Glutamatergic neuron (in vitro differentiated cells): ENCODE measurements at places on chromosomes 16 and 17. TPM values are rescaled to one million over a fixed set of nuclear protein-coding genes. Genes with fewer than 3 reads are reported as not detected.

Gene EME1
- total RNA-seq = 4.7 TPM

DNA sequence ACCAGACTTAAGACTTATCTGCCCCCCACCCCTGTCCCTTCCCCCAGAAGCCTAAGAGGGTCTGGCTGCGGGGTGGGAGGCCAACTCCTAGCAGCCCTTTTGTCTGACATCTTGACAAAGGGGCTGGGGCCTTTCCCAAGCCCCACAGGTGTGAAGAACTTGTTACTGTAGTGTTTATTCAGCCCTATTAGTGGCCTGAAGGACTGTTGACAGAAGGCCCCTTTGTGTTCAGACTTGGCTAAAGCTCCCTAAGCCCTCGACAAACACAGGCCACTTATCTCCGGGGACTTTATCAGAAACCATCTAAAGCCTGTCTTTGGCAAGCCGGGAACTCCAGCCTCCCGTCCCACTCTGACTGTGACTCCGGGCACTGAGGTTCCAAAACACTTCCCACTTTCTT lies 129.8 kb downstream of the NTN1 start:
- DNase-seq = no peak

DNA sequence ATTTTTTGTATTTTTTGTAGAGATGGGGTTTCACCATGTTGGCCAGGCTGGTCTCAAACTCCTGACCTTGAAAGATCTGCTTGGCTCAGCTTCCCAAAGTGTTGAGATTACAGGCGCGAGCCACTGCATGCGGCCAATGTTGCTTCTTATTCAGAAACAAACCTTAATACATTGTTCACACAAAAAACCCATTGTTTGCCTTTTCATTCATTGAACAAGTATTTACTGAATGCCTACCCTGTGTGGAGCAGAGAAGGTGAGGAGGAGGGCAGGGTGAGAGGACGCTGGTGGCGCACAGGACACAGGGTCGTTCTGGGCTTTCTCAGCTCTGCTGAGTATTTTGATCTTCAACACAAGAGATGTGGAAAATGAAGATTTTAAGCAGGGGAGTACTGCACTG lies 8.0 kb upstream of the KRT23 start:
- no peak for DNase-seq

- no peak for DNase-seq
Observed at GRCh38 chr17:51238255-51238887, 21.5 kb downstream of the MBTD1 start.

GRCh38 chr17:81132770-81133723 lies 32.3 kb upstream of the PVALEF start:
- no peak for DNase-seq

- DNase-seq = no peak
Observed at GRCh38 chr17:61756561-61756960, 106.8 kb downstream of the BRIP1 start.

DNA sequence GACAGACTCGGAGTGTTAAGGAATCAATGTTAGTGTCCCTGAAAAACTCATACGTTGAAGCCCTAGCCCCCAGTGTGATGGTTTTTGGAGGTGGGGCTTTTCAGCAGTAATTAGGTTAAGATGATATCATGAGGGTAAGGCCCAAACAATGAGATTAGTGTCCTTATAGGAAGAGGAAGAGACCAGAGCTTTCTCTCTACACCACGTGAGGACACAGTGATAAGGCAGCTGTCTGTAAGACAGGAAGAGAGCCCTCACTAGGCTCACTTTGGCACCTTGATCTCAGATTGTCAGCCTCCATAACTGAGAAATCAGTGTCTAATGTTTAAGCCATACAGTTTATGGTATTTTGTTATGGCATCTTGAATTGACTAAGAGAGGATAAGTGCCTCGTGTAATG lies 403.2 kb downstream of the NPIPA7 start:
- DNase-seq = no peak

DNA sequence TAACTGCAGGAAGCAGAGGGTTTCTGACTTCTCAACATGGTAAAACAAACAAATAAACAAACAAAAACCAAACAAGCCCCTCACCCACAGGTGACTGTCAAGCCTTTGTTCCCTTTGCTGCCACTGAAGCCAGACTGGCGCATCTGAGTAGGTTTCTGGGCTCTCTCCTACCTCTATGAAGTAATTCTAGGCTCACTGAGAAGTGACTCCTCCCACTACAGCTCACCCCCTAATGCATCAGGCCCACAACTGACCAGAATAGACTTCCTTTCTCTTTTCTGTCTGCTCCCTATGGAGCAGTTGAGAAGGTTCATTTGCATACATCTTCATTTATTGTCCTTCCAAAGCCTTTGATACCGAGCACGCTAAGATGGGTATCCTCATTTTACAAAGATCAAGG lies 77.0 kb upstream of the CCL2 start:
- no peak for DNase-seq

DNA sequence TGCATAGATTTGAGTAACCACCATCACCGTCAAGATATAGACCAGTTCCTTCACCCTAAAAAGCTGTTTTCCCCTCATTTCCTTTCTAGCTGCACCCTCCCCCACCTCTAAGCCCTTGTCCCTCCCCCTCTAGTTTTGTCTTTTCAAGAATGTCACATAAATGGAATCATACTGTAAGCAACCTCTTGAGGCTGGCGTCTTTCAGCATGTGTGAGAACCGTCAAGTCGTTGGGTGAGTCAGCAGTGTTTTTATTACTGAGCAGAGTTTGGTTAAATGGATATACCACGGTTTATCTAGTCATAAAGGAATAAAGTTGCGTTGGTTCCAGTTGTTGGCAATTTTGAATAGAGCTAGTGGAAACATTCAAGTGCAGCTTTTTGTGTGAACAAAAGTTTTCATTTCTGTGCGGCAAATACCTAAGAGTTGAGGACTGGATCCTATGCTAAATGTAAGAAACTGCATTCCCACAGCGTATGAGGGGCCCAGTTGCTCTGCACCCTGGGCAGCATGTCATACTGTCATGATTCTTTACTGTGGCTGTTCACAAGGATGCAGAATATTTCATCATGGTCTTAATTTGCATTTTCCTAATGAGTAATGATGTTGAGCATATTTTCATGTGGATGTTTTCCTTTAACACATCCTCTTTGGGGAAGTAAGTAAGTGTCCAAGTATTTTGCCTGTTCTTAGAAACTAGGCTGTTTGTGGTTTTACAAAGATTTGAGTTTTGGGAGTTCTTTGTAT lies 264.3 kb downstream of the CPPED1 start:
- no peak for DNase-seq

Gene CD300LD
- not detected for total RNA-seq

DNA sequence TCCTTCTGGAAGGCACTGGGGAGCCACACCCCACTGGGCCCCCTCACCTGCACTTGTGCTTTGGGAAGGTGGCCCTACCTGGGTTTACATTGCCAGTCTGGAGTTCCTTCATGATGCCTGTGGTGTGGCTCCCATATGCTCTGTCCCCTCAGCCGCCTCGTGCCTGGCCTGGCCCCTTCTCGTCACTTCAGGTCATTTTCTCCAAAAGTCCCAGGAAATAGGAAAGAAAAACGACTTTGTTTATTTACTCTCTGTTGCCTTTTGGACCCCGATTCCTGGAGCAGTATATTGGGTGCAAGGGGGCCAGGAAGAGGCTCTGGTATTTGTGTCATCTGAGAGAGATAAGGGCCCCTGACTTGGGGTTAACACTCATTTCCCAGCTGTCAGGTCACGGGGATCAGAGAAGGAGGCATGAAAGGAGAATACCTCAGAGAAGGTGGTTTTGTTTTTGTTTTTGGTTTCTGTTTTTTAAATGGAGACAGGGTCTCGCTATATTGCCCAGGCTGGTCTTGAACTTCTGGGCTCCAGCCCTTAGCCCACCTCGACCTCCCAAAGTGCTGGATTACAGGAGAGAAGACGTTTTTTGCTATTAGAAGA lies 4.7 kb downstream of the SOCS3 start:
- DNase-seq = no peak

GRCh38 chr17:2634361-2634960 lies 41.0 kb downstream of the PAFAH1B1 start:
- DNase-seq = no peak

GRCh38 chr16:52785653-52786052 lies 238.7 kb upstream of the TOX3 start:
- no peak for DNase-seq

GRCh38 chr17:70323269-70323668 lies 153.9 kb downstream of the KCNJ2 start:
- no peak for DNase-seq

DNA sequence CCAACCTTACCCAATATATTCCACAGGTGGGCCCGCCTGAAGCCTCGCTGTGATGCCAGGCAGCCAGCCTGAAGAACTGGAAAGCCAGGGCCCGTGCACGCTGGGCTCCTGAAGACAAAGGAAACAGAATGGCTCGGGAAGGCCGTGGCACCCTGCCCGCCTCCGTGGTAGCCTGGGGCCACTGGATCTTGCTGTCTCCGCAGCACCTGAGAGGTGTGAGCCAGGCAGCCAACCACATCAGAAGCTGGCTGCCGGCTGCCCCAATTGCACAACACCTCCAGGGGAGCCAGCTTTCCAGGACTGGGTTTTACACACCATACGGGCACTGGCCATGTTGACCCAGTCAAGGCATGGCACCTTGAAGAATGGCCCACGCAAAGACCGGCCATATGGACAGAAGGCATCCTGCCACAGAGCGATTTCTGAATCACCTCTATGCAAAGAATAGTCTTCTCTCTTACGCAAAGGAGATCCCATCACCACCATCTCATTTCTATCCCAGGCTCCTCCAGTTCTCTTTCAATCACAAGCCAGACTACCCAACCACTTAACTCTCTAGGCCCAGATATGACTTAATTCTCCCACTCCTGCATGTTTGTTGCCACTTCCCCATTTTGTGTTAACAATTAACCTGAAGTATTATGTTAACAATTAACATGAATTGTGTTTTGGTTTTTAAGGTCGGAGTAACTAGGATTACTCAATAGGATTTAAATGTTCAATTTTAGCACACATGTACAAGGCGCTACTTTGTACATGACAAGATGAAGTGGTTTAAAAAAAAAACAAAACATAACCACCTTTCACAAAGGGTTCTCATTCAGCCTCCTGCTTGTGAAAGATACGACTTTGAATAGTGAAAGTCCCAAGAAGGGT lies 32.1 kb downstream of the ZFHX3 start:
- DNase-seq = no peak

DNA sequence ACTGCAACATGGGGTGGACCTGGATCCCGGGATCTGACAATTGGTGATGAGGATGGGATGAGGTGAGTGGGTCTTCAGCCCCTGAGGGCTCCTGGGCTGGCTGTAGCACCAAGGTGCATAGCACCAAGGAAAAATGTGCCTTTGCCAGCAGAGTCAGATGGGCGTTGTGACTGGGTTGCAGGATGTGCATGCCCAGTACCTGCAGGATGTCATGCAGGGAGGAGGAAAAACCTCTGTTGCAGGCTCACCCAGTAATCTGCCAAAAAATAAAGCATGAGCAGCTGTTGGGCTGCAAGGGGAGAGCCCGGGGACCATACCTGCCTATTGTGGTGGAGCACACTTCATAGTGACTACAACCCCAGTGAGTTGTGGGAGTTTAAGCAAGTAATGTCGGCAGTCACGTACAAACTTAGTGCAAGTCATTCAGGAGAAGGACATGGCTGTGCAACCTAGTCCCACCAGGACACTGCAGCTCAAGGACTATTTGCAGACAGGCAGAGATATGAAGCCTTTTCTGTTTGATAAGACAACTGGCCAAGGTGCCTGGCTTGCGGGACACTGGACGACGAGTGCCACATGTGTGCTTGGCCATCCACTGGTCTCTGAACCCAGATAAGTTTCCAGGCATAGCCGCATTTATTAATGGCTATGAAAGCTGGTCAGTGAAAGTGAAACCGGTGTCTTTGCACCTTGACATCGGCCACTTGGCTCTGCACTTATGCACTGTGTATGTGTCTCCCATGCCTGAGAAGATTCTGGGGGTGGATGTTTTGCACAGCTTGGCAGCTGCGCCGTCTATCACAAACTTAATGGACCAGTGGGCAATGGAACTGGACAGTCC lies 499.8 kb downstream of the KCNJ2 start:
- no peak for DNase-seq

DNA sequence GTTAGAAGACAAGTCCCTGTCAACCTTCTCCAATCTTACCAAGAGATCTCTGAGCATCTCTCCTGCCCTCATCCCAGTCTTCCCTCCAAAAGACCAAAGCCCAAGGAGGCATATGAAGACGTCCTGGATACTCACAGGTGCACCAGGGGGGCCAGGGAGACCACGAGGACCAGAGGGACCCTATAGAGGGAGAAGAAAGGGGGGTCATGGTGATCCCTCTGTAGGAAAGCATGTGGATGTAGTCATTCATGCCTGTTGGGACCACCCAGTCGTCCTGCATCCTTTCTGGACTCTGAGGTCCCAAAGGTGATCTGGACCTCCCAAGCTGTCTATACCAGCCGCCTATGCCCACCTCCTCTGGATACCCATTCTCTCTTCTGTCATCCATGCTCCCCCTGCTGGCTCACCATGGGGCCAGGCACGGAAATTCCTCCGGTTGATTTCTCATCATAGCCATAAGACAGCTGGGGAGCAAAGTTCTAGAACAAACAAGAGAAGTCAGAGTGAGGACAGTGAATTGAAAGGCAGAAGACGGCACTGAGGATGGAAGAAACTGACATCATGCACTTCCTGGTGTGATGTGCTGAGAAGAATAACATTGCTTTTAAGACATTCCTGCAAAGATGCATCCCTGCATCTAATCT lies 3.3 kb downstream of the COL1A1 start:
- DNase-seq = peak; percentile 79

DNA sequence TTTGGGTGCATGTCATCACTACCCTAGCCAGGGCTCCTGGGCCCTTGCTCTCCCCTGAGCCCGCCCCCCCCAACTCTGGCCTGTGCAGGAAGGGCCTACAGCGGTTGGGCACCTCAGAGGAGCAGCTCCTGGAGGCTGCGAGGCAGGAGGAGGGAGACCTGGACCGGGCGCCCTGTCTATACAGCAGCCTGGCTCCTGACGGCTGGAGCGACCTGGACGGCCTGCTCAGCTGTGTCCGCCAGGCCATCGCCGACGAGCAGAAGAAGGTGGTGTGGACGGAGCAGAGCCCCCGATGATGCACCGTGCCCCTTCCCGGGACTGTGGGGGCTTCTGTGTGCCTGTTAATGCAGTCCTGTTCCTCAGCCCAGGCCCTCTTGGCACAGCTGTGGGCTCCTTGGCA lies 12.1 kb downstream of the SGSH start:
- DNase-seq = no peak

DNA sequence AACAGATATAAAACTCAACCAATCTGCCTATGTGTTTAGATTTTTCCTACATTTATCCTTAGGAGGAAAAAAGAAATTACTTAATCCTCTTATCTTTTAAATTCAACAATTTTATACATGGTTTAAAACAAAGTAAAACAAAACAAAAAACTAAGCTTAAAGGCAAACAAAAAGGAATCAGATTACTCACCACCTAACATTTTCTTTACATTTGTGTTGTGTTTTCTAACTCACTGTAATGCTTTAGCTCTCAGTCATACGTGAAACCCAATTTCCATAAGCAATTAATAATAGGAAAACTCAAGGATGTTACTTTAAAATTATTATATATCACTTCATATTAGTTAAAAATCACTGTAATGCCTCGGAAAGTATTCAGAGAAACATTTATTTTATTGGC lies 6.7 kb upstream of the IRX5 start:
- no peak for DNase-seq
